ENCODE measurements at places on chromosomes 3 and 15. TPM values are rescaled to one million over a fixed set of nuclear protein-coding genes. Genes with fewer than 3 reads are reported as not detected.

The COL6A5 gene
- not detected for total RNA-seq

The CPA3 gene
- 1.7 TPM for total RNA-seq

The CCR3 gene
- total RNA-seq = not detected

DNA sequence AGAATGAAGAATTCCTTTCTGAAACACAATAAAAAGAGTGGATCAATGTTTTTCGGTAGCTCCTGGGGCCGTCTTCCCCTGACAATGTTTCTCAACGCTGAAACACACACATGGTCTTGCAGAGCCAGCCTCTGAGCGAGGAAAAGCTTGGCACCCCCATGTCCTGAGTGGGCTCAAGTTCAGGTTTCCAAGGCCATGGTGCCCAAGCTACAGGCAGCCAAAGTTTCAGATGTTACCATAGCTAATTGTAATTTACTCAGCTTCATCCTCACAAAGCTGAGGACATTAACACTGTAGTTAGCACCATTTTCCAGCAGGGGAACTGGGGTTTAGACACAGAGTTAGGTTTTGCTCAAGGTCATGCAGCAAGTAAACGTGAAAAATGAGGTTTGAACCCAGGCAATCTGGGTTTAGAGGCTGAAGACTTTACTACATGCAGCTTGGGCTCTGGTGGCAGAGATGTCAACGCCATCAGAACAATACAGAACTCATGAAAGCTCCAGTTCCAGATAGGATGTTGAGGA is 199.1 kb downstream of the TJP1 start:
- no peak for DNase-seq
- H3K27me3 ChIP-seq = no peaks in the 10 kb centered on the region
- no peaks in the 10 kb centered on the region for H3K4me1 ChIP-seq
- H3K27ac ChIP-seq = no peak overlapping the region
- H3K36me3 ChIP-seq = no peaks in the 10 kb centered on the region
- no peak overlapping the region for H3K4me3 ChIP-seq

- H3K4me3 ChIP-seq = no peak overlapping the region
- H3K27me3 ChIP-seq = no peaks in the 10 kb centered on the region
- no peaks in the 10 kb centered on the region for H3K4me1 ChIP-seq
- H3K27ac ChIP-seq = no peak overlapping the region
Measured at GRCh38 chr3:29708884-29709283, 428.0 kb downstream of the RBMS3 start.

DNA sequence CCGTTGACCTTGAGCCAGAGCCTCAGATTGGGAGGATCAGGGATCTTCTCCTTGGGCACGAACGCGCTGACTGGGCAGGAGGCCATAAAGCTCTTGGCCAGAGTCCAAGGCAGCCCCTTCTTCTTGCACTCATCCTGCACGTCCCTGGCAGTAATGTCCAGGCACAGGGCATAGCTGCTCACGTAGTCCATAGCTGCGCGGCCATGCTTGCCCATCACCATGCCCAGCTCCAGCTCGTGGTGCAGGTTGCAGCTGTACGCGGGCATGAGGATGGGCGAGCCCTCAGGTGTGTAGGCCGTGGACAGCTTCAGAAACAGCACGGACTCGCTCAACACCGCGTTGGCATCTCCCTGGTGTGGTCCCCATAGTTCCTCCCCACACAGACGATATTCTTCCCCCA is 17.9 kb upstream of the RPLP1 start:
- no peak overlapping the region for H3K27ac ChIP-seq
- H3K27me3 ChIP-seq = no peaks in the 10 kb centered on the region
- no peaks in the 10 kb centered on the region for H3K4me1 ChIP-seq
- H3K36me3 ChIP-seq = peaks cover 6% of the 10 kb centered on the region

GRCh38 chr3:185915642-185916041 is 22.2 kb downstream of the TRA2B start:
- no peak for DNase-seq
- no peaks in the 10 kb centered on the region for H3K27me3 ChIP-seq
- peaks cover 59% of the 10 kb centered on the region for H3K36me3 ChIP-seq
- H3K27ac ChIP-seq = no peak overlapping the region

GRCh38 chr3:67327582-67327981 is 326.8 kb downstream of the SUCLG2 start:
- no peak overlapping the region for H3K4me3 ChIP-seq
- no peaks in the 10 kb centered on the region for H3K4me1 ChIP-seq
- no peak overlapping the region for H3K27ac ChIP-seq
- H3K27me3 ChIP-seq = no peaks in the 10 kb centered on the region

DNA sequence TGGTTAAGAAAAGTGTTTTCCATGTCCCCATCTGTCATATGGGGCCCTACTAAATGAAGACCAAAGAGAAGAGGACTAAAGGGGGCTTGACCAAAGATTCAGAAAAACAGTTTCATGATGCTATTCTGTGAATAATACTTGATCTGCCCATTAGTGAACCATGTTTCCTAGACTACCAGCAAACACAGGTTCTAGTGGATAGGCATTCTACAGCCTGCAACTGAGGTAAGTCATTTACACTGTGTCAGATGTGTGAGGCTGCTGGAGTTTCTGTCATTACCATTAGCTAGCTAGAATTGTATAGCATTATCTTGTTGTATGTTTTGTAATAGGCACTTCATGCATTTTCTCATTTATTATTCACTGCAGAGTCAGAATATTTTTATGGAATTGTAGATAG is 6.6 kb downstream of the GPR171 start:
- no peak overlapping the region for H3K27ac ChIP-seq
- no peaks in the 10 kb centered on the region for H3K27me3 ChIP-seq
- no peak for DNase-seq

DNA sequence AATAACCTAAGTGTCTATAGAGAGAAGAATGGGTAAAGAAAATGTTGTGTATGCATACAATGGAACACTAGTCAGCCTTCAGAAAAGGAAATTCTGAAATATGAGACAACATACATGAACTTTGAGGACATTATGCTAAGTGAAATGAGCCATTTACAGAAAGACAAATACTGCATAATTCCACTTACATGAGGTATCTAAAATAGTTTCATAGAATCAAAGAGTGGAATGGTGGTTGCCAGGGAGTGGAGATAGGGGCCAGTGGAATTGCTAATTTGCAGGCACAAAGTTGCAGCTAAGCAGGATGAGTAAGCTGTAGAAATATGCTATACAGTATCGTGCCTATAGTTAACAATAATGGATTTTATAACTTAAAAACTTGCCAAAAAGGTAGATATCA is 779.6 kb upstream of the ARPP21 start:
- no peaks in the 10 kb centered on the region for H3K27me3 ChIP-seq
- no peaks in the 10 kb centered on the region for H3K4me1 ChIP-seq
- no peak overlapping the region for H3K4me3 ChIP-seq
- no peaks in the 10 kb centered on the region for H3K36me3 ChIP-seq

DNA sequence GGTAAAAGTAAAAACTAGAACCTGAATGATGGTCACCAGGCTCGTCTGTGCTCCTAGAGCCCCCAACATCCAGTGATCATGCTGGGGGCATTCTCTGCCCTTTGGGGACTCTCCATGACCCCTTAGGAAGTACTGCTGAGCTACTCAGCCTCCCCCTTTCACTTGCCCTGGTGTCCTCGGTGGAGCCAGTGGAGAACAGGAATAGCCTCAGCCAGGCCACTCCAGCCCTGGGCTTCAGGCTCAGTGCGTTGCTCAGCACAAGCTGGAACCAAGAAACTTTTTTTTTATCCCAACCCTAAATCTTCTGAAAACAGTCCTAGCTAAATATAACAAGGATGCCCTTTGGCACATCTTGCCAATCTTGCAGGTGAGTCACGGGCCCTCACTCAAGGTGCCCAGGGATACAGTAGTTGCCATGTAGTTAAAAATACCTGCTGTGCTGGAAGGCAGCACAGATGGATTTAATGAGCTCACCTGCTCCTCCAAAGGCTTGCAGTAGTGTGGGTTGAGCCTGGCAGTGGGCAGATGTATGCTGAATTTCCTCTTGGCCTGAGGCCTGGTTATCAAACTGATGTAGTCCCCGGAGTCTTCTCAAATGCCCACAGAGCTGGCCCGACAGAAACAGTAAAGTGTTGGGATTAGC is 46.9 kb upstream of the TMEM158 start:
- no peak overlapping the region for H3K27ac ChIP-seq
- H3K36me3 ChIP-seq = no peaks in the 10 kb centered on the region
- DNase-seq = no peak
- H3K27me3 ChIP-seq = peaks cover 4% of the 10 kb centered on the region
- H3K4me1 ChIP-seq = no peaks in the 10 kb centered on the region

- no peak for DNase-seq
- no peaks in the 10 kb centered on the region for H3K36me3 ChIP-seq
Measured at GRCh38 chr15:98745650-98746374, 97.5 kb downstream of the IGF1R start.

DNA sequence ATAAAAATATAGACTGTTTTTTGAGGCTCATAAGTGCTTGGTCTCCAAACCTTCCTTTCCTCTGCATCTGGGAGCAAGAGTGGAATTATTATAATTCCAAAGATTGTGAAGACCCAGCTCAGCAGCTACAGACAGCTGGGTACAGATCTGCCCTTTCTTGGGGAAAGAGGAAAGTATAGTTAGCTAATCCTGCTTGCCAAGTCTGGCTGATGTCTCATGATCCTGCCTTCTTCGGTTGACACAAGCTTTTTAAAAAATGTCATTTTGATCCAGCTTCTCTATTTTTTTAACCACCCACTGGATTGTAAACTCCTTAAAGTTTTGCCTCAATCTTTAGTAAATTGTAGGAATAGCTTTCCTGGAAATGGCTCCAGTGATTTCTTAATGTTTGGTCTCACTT is 181.1 kb downstream of the LRTM1 start:
- no peaks in the 10 kb centered on the region for H3K36me3 ChIP-seq
- no peak overlapping the region for H3K27ac ChIP-seq
- no peak overlapping the region for H3K4me3 ChIP-seq
- DNase-seq = no peak

GRCh38 chr3:34056951-34057390 is 258.5 kb downstream of the PDCD6IP start:
- H3K4me1 ChIP-seq = no peaks in the 10 kb centered on the region
- no peaks in the 10 kb centered on the region for H3K36me3 ChIP-seq
- H3K27me3 ChIP-seq = no peaks in the 10 kb centered on the region
